Fibroblast of skin of scalp (primary cell): ENCODE measurements at places on chromosomes 11 and 22.

DNA sequence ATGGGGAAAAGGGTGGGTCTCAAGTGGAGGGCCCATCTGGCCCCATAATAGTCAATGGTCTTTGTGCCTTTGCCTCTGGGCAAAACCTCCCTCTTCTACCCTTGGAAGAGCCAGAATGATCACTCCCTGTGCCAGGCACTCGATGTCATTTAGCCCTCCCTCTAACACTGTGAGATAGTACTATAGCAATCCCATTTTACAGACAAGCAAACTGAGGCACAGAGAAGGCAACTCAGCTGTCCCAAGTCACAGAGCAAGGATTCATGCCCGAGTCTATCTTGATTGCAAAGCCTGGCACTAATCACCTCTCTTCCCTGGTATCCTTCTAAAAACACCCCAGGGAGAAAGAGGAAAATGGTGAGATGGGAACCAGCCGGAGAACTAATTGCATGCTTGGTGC is 76.4 kb downstream of the TP53I11 start:
- DNase-seq, result no peak

- no peak for DNase-seq
These were observed 6.7 kb downstream of the BRD1 start for GRCh38 chr22:49820984-49821383.

DNA sequence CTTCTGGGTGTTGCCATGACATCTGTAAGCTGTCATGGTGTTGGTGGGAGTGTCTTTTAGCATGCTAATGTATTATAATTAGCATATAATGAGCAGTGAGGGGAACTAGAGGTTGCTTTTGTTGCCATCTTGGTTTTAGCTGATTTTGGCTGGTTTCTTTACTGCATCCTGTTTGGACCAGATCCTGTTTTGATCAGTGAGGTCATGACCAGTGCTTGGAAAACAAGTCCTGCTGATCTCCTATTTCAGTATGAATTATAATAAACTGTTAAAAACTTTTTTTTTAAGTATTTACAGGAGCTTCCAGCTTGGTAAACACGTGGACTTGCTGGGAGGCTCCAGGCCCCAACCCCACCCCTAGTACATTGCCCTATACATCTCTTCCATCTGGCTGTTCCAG is 30.5 kb upstream of the P4HA3 start:
- DNase-seq, result no peak

GRCh38 chr11:44116234-44116830 is 20.9 kb downstream of the EXT2 start:
- DNase-seq, result no peak

DNA sequence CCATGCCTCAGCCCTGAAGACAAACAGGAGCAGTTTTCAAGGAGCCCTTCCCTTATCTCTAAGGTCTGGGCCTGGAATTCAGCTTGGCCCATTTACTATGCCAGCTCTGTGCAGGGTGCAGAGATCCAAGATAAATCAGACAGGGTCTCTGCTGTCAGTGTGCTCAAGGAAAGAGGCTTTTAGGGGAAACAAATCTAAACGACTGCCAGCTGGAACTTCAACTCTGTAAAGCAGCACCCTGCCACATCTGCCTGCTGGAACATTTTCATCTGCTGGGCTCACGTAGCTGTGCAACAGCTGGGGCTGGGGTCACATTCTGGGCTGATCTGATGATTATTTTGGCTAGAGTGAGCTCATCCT is 19.8 kb upstream of the EHF start:
- DNase-seq, result no peak

DNA sequence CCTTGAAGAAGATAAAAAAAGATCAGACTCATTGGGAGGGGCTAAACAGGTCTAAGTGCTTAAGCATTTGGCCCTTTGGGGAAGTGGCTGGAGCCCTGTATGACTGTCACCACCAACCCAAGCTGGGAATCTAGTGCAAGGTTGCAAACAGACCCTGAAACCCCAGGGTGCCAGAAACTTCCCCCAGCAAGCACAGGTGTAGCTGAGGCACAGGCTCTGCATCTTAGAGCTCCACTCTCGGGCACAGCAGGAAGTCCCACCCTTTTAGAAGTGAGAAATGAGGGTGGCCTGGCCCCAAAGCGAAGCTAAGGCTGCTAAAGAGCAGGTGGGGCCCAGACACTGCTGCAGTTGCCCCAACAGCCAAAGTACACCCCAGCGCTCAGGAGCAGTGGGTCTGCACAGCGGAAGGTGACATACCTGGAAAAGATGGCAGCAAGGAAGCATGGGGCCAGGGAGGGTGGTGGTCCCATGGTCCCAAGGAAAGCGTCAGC is 5.8 kb upstream of the KDM2A start:
- no peak for DNase-seq

- no peak for DNase-seq
These were observed 121.0 kb downstream of the GRIK4 start for GRCh38 chr11:120632579-120632978.

- no peak for DNase-seq
These were observed 32.3 kb downstream of the LINC01488 start for GRCh38 chr11:69513663-69514224.

GRCh38 chr11:115155320-115155719 is 348.9 kb downstream of the CADM1 start:
- no peak for DNase-seq

- DNase-seq, result peak; percentile 18
These were observed 194.8 kb downstream of the MIAT start for GRCh38 chr22:26852176-26852575.

- no peak for DNase-seq
These were observed 83.3 kb downstream of the ATG16L2 start for GRCh38 chr11:72897506-72897905.

GRCh38 chr11:29612423-29612822 is 404.4 kb downstream of the KCNA4 start:
- peak; percentile 1 for DNase-seq

DNA sequence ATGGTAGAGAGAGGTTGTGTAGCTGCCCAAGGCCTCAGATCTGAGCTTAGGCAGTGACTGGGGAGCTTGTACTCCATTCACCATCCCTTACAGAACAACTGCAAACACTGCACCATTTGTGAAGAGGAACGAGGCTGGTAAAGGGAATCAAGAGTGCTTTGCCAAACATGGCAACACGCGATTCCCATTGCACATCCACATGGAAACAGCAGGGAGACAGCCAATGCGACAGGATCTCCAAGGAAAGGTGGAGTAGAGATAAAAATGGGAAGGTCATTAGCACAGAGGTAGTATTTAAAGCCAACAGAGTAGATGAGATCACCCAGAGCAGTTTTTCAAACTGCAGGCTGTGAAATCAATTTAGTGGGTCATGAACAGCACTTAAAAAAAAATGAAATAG is 42.0 kb downstream of the TCF20 start:
- DNase-seq, result no peak

DNA sequence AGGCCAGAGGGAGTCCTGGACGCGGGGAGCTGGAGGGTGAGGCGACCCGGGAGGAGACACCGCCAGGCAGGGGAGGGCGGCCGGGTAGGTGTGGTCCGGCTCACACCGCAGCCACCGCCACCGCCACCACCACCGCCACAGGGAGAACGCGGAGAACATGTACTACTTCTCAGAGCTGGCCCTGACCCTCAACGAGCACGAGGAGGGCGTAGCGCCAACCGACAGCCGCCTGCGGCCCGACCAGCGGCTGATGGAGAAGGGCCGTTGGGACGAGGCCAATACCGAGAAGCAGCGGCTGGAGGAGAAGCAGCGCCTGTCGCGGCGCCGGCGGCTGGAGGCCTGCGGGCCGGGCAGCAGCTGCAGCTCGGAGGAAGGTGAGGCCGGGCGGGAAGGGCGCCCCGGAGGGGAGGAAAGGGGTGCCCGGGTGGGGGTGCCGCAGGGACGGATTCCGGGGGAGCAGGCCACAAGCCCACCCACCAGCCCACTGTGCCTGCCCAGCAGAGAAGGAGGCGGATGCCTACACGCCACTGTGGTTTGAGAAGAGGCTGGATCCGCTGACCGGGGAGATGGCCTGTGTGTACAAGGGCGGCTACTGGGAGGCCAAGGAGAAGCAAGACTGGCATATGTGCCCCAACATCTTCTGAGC is 62.8 kb downstream of the MORC2 start:
- DNase-seq, result no peak

DNA sequence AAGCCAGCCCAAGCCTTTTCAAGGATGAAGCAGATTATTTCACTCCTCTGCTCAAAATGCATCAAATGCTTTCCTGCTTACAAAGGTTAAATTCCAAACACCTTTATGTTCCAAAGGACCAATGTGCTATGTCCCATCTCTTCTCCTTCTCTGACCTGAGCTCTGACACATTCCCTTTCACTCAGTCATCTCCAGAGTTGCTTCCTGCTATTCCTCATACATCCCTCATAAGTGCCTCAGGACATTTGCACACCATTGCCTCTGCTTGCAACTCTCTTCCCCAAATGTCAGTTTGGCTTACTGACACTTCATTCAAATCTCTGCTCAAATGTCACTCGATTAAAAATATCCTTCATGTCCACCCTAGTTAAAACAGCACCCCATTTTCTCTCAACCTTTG is 53.3 kb upstream of the BMAL1 start:
- DNase-seq, result no peak

DNA sequence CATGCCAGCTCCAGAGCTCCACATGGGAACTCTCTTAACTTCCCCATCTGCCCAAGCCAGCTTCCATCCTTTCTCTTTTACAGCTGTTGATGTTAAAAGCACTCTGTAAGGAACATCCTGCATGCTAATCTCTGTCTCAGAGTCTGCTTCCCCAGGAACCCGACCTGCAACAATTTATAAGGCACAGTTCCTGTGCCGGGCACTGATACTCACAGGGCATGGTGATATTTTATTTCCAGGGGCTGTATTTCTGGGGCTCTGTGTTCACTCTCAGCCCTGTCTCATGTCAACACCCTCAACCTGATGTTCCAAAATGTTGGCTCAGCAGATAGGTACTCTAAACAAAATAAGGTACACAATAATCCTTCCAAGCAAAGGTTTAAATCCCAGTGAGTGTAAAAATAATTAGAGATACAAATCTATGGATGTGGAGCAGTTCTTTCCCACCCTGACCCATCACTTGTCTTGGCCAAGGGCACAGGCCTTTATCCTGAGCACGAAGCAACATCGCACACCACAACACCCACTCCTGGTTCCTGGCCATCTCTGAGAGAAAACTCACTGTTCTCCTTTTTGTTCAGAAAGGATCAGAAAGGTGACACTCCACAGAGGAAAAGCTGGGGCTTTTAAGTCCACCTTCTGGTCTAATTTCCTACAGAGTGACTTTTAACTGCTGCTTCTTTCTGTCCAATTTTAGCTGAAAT is 44.8 kb upstream of the C11orf87 start:
- DNase-seq, result no peak

GRCh38 chr11:116356451-116356850 is 416.3 kb downstream of the BUD13 start:
- no peak for DNase-seq
